ENCODE measurements at places on chromosomes 2 and 18. TPM values are rescaled to one million over a fixed set of nuclear protein-coding genes. Genes with fewer than 3 reads are reported as not detected.

Gene TRAPPC8
- 54.8 TPM for total RNA-seq

Gene FAM110C
- 13.2 TPM for total RNA-seq

Gene PLCL1
- 17.7 TPM for total RNA-seq

Gene FHL2
- total RNA-seq: 45.1 TPM

Gene HOXD3
- total RNA-seq: 14.7 TPM

Gene CNTNAP5
- total RNA-seq: not detected

Gene NRP2
- 113 TPM for total RNA-seq

Gene FBLN7
- 11.8 TPM for total RNA-seq

Gene TLX2
- total RNA-seq: not detected

Gene RNF125
- 3.2 TPM for total RNA-seq

Gene KIF5C
- total RNA-seq: 2.4 TPM

Gene ERFE
- not detected for total RNA-seq

Gene C2orf78
- not detected for total RNA-seq

Gene EPB41L3
- total RNA-seq: 38.7 TPM

Gene VSNL1
- total RNA-seq: 0.29 TPM

Gene STAT4
- 2.3 TPM for total RNA-seq

Gene ARHGAP25
- 6.5 TPM for total RNA-seq

Gene PER2
- total RNA-seq: 17.2 TPM

Gene DNAJB2
- 92.1 TPM for total RNA-seq

Gene DOK6
- 0.26 TPM for total RNA-seq

Gene ILKAP
- 9.2 TPM for total RNA-seq

Gene MAP2
- total RNA-seq: 10.3 TPM

Gene UGT1A5
- not detected for total RNA-seq

Gene NTSR2
- not detected for total RNA-seq

Gene ZNF396
- 0.26 TPM for total RNA-seq

Gene DAW1
- not detected for total RNA-seq

Gene FSHR
- total RNA-seq: not detected

Gene SERPINB4
- total RNA-seq: not detected

Gene POTEI
- total RNA-seq: not detected

Gene IL18R1
- 1.3 TPM for total RNA-seq

Gene ADRA2B
- total RNA-seq: 0.51 TPM

Gene DSC2
- total RNA-seq: 0.26 TPM

Gene TMEM17
- not detected for total RNA-seq

Gene XIRP2
- 0.49 TPM for total RNA-seq

Gene RNU2-63P
- not detected for total RNA-seq

Gene LRRTM4
- total RNA-seq: not detected

Gene CRYGC
- not detected for total RNA-seq

Gene IL36B
- not detected for total RNA-seq

Gene SPDYA
- 7.3 TPM for total RNA-seq

Gene MTCL1
- total RNA-seq: 25.9 TPM

Gene KCNF1
- total RNA-seq: not detected

Gene CNDP1
- total RNA-seq: 0.24 TPM

Gene DSC3
- 1.3 TPM for total RNA-seq

Gene RAPGEF4
- 22.5 TPM for total RNA-seq

Gene HOXD4
- 16.5 TPM for total RNA-seq

Gene EDAR
- not detected for total RNA-seq
